Pancreas (tissue), 10 donors: ENCODE measurements at places on chromosomes 16 and 17. TPM values are rescaled to one million over a fixed set of nuclear protein-coding genes. Genes with fewer than 3 reads are reported as not detected.

CCL1 gene
- total RNA-seq = not detected

SARM1 gene
- total RNA-seq = 15.2 TPM

NXN gene
- total RNA-seq = 35.0 TPM

CNTD1 gene
- 0.19 TPM for total RNA-seq

TNS4 gene
- total RNA-seq = 0.16 TPM

TBX21 gene
- not detected for total RNA-seq

AURKB gene
- total RNA-seq = 2.0 TPM

DNA sequence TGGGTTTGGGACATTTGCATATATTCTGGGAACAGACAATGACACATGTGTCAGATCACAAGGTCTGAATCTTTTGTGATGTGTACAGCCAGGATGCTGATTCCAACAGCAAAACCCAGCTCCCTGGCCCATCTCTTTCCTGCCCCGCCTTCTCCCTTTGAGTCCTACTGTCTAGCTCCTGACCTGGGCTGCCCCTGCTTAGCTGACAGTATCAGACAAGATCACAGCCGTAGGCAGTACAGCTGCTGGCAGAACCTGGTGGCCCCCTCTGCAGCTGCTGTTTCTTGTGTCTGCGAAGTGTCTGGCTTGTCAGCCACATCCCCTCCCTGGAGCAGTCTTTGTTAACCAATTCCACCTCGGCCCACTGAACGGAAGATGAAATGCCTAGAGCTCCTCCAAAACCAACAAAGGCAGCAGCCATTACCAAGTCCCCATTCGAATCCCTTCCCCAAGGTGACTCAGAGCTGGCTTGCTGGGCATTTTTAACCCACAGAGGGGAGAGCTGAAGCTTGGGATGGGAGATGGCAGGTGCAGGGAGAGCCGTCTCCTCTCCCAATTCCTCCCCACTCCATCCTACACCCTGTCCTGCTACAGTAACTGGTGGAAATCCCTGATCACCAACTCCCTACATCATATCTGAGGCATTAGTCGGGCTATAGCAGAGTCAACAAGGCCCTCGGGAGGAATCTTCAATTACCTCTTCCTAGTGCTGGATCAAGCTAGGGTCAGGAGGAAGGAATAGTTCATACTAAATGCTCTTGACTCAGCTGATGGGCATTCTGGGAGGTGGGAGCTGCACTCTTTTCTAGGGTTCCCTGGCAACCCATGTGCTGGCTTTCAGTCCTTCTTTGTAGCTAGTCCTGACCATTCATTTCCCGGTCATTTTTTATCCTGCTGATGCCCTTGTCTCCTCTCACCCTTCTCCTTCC is 5.8 kb downstream of the PIPOX start:
- no peak for DNase-seq

DNA sequence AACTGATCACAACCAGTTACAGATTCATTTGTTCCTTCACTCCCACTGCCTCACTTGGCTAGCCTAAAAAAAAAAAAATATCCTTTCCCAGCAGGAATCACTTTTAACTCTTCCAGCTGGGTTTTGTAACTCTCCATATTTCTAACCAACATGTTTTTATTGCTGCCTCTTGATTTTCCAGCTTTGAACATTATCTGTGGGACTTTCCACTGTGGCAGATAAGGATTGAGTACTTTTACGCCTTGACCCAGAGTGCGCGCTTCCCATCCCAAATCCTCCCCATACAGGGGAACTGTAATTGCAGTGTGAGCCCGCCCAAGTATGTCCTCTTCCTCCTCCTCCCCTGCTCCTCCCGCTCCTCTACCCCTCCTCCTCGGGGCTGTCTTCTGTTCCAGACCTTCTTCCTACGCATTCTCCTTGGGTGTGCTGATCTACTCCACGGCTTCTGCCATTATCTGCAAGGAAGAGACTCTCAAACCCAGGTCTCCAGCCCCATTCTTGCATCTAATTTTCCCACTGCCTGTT is 43.4 kb downstream of the CYB5D2 start:
- DNase-seq = no peak

- no peak for DNase-seq
Observed at GRCh38 chr16:539901-540530, 12.5 kb downstream of the CAPN15 start.

DNA sequence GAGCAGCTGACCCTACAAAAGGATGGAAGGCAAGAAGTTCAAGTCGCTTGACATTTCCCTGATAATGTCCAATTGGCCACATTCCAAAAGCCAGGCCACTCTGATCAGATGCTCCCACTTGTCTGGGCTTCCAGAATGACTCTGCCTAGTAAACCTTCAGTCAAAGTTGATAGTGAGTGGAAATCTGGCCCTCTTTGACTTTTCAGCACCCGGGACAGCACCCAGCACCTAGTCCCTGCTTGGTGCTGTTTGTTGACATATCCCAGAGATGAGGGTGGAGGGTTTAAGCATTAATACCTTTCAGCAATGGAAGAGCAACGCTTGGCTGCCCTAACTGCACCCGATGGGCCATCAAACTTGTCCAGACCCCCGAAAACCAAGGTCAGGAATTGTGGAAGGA is 131.3 kb downstream of the AIPL1 start:
- no peak for DNase-seq

GRCh38 chr17:48240122-48240521 is 132.6 kb downstream of the SNX11 start:
- DNase-seq = no peak

DNA sequence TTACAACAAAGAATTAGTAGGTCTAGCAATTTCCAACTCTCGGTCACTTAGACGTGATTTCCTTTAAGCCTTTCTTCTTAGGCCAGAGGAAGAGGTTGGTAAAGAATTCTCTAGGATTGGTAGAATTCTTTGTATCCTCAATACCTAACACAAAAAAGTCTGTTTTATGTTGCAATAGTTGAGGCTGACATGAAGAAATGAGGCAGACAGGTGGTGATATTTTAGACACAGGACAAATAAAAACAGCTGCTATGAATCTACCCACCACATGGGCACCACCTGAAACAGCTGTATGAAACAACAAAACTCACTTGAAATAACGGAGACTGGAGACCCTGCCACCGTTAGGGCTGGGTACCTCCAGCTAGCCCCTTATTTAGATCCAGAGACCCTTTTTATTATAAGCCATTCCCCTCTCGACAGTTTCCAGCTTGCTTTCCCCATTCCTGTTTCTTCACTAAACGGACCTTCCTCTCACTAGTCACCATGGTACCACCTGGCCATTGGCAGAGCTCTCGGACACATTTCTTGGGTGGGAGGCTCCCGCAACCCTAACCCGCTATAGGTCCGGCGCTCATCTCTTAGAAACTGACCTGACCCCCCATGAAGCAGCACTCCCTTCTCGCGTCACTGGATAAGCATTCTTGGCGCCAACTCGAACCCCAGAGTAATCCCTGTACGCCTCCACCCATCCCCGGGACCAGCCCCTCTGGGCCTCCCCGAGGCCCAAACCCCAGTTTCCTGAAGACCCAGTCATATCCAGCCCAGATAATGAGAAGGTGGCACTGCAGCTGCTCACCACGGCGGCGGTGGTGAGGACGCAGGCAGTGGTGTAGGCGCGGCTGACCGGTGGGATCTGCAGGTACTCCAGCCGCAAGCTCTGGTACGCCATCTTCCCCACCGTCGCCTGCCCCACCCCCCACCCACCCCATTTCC is at the start of gene DERL2:
Gene DERL2 (minus strand): TSS at position 909 of the 936 bp plus-strand sequence. CDS start 17 bp downstream, at position 892.
- DNase-seq = no peak

DNA sequence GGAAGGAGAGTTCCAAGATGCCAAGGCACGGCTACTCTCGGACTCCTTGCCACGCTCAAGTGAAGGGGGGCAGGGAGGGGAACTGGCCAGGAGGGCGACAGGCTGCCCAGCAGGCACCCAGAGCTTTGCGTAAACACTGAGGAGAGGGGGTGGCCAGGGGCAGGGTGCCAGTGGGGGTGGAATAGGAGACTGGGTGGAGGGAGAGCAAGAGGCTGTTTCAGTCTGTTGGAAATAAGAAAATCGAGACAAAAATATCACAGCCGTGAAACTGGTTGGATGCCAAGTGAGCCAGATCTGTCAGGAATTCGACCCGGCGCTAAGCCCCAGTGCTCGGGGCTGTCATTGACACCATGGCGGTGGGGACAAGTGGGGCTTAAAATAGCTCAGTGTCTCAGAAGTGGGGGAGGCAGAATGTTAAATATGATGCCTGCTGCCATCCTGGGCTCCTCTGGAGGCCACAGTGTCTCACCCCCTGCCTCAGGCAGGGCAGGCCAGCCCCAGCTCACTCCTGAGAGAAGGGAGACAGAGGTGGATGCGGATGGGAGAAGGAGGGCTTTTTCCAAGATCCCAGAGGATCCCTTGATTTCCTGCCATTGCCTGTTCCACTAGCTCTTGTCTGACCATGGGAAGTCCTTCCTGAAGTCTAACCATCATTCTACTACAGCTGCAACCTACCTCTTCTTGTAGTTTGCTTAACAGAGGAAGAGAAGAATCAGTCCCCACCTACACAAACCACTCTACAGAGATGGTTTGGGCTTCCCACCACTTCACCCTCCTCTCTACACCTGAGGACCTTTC is 9.5 kb downstream of the PNMT start:
- no peak for DNase-seq

GRCh38 chr16:13426269-13426668 is 493.7 kb upstream of the ERCC4 start:
- DNase-seq = no peak

DNA sequence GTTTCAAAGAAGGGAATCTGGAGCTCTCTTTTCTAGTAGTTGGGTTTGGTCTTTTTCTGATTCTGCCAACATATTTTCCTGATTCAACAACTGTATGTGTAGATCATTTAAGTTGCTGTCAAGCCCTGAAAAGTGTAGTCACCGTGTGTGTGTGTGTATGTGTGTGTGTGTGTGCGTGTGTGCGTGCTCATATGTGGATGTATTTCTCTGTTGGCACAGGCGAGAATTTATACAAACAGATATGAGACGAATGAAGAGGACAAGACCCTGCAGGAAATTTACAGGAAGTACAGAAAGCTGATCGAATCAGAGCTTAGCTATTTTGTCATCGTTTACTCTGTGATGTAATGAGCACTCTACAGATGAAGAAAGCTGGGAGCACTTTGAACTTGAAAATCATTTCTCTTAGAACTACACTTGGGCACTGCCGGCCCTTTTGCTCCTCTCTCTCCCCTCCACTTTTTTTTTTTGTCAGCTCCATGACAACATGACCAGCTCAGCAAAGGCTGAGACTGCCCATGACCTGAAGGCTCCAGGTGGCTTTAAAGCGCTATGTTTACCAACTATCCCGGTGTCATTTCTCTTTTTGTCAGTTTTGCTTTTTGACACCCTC is 11.2 kb downstream of the FBXO39 start:
- no peak for DNase-seq

DNA sequence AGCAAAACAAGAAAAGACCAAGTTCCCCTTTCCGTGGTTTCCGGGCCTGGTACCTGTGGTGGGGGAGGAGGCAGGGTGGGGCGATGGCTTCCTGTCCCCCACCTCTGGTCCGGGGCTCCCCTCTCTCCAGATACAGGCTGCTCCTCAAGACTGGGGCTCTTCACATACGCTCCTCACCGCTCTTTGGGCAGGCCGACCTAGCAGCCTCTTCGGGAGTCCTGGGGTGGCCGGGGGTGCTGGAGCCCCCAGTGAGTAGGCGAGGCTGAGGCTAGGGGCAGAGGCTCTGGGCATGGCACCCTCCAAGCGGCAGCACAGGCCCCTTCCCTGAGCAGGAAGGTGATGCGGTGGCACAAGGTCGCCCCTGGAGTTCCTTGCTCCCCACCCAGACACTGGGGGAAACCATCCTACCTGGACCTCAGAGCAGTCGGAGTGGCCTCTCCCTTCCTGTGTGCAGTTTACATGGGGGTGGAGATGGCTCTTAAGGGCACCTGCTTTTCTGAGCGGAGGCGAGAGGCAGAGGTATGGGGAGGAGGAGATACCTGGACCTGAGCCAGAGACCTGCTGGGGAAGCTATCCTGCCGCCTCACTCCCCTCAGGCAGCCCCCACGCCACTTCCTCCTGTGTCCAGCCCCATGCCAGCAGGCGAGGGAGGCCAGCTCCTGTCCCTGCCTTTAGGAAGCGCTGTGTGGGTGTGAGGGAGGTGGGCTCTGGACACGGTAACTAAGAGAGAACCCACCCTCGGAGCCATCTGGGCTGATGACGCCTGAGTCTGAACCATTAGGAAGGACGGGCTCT is 891 bp downstream of the CORO1A start:
- peak; percentile 36 for DNase-seq

GRCh38 chr16:10266809-10267208 is 84.6 kb upstream of the GRIN2A start:
- DNase-seq = no peak
